ENCODE measurements at places on chromosomes 4 and X.

- DNase-seq: peak; percentile 25
Measured at GRCh38 chr4:187251896-187252295, 528.2 kb upstream of the FAT1 start.

DNA sequence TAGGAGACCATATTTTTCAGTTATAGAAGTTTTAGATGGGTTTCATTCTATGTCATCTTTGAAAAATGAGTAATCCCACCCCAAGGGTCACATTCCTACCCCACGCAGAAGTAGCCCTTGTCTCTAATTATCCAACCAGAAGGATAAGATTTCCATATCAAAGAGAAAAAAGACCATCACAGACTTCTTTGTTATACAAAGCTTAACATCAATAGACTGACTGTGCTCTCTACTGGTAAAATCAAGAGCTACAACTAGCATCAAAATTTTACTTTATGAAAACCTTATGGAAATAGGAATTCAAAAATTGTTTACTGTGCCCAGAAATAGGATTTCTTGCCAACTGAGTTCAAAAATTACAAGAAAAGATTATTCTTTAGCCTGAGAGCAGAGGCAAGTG, 24.9 kb downstream of the TNMD start:
- DNase-seq: peak; percentile 1

DNA sequence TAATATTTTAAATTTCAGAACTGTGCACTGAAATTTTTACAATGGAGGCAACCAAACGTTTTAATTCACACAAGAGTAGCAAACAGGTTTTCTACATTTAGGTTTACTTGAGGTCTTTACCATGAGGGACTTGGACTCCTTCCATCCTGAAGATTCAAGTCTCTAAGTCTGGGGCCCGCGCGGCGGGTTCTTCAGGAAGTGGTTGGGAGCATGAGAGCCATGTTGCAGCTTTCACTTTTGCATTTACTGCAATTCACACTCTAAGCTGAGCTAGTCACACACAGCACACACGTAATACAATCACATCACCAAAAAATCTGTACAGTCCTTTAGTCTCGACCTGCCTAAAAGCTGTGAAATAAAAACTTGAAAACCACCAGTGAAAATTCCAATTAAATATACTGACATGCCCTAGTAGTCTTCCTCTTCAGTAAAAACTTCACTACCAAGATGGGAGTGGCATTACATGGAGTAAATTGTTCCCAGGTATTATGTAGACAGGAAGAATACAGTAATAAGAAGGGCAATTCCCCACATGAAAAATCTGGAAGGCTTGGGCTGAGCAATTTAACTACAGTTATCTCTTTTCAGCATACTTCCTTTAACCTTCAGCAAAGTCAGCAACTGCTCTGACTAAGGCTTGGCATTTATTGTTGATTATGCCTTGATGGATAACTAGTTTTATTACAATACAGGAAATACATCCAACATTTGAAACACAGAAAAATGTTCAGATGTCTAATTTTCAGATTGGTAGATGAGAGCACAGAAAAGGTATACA, 571.1 kb upstream of the DIPK2B start:
- peak; percentile 60 for DNase-seq

DNA sequence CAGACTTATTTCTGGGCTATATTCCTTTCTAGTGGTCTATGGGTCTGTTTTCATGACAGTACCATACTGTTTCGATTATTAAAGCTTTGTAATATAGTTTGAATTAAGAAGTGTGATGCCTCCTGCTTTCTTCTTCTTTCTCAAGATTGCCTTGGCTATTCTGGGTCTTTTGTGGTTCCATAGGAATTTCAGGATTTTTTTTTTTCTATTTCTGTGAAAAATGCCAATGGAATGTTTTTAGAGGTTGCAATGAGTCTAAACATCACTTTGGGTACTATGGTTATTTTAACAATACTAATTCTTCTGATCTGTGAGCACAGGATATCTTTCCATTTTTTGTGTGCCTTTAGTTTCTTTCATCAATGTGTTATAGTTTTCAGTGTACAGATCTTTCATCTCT, 204.3 kb upstream of the HCCS start:
- DNase-seq: no peak

- no peak for DNase-seq
Measured at GRCh38 chr4:6013564-6013963, 4.7 kb downstream of the C4orf50 start.

GRCh38 chr4:180009316-180009715, 2233.9 kb upstream of the TENM3 start:
- no peak for DNase-seq

- no peak for DNase-seq
Measured at GRCh38 chrX:10794203-10794630, 173.8 kb upstream of the MID1 start.

GRCh38 chrX:13579661-13580060, 10.3 kb downstream of the EGFL6 start:
- peak; percentile 1 for DNase-seq

GRCh38 chr4:159516556-159517140, 413.8 kb downstream of the RAPGEF2 start:
- DNase-seq: peak; percentile 63

- DNase-seq: no peak
Measured at GRCh38 chr4:173736840-173737239, 206.8 kb upstream of the HAND2 start.

DNA sequence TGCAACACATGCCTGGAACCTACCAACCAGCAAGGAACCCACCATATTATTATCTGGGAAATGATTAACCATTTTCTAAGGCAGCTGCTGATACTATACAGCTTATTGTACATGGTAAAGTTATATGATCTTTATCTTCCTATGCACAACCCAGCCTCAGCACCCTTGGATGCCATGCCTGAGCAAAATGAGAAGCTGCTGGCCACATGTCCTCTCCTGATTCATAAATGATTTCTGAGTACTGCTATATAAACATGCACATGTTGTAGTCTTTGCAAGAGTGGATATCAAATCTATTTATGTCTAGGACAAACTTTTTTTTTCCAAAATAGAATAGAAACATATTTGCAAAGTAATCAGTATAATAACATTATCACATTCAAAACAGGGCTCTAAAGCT, 1043.6 kb downstream of the CCSER1 start:
- no peak for DNase-seq

DNA sequence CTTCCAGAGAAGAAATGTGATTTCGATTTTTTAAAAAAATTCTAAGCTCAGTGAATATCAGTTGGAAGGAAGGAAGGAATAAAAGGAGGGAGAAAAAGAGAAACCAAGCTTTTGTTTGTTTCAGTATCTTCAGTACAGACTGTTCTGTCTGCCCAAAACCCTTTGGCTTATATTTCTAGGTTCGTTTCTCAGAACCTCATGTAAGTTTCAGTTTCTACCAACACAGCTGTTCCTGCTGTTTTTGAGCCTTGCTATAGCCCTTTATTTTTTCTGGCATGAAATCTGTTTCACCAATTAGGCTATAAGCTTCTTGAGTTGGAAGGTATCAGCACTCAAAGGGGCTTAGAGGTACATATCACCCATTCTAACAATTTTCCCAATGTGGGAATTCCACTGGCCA, 157.9 kb downstream of the GBA3 start:
- DNase-seq: no peak

DNA sequence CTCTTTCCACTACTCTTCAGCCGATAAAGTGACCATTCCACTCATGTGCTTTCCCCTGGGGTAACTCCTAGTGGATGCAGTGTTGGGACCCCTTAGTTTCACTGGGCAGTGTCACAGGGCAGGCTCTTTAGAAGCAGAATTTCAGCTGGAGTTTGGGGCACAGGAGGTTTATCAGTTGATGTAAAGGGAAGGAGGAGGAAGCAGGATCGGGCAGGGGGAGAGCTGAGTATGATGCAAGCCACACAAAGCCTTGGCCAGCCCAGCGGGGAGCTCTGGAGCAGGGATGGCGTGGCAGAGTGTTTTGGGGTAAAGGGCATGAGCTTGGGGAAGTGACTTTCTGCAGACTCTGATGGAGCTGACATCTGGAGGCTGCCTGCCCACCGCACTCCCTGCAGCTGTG, 19.3 kb downstream of the WDR13 start:
- peak; percentile 32 for DNase-seq

GRCh38 chrX:13780868-13781427, 35.9 kb downstream of the GPM6B start:
- DNase-seq: no peak

DNA sequence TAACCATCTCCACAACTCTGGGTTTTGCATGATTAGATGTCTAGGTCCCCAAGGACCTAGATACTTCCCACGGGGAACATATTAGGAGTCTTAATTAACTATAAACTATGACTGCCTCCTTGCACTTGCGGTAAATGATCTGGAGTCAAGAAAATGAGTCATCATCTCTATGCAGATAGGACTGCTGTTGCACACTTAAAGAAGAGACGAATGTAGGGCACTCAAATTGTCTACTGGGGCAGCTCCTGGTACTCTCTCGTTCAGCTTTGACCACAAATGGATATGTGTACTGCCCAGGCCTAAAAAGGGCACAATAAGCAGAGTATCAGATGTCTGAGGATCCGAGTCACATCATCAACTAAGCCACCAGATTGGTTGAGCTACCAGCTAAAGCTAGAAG, 1783.4 kb upstream of the AGA start:
- DNase-seq: no peak

DNA sequence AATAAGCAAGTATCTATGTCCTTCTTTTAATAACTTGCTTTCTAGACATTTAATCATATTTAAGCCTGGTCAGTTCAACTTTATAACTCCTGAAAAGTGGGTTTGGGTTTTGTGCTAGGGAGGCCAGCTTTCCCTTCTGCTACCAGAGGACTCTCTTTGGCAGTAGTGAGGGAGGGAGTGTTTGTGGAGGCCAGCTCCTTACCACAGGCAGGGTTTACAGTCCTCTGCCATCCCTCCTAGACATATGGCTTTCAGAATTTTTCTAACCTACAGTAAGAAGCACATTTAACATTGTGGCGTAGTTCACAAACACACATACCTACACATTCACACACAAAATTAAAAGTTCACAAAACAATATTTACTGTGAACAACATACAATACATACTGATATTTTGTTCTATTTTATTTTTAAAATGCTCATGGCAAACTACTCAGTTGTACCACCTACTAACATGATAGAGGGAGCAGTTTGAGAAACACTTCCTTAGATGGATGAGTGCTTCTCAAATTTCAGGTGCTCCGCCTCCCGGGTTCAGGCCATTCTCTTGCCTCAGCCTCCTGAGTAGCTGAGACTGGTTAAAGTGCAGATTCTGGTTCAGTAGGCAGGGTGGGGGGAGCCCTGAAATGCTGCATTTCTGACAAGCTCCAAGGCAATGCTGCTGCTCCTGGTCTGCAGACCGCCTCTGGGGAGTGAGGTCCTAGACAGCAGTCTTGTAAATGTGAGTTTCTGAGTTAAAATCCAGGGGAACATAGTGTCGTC, 86.7 kb downstream of the PTTG2 start:
- peak; percentile 52 for DNase-seq

- DNase-seq: peak; percentile 10
Measured at GRCh38 chr4:27318740-27319139, 458.1 kb downstream of the STIM2 start.

DNA sequence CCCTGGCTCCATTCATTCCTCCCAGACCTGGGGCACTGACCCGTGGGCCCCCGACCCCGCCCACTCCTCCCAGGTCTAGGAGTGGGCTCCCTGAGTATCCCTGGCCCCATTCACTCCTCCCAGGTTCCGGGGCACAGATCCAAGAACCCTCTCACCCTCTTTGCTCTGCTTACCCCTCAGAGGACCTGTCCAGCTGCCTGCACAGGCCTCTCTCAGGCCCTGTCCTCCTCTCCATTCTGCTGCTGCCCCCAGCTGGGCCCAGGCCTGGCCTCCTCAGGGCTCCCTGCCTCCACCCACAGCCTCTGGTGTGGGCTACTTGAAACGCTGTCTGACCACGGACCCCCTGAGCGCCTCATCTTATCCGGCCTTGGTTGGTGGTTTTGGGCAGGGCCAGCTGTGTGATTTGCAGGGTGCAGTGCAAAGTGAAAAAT, 217.7 kb upstream of the PSAPL1 start:
- DNase-seq: no peak

DNA sequence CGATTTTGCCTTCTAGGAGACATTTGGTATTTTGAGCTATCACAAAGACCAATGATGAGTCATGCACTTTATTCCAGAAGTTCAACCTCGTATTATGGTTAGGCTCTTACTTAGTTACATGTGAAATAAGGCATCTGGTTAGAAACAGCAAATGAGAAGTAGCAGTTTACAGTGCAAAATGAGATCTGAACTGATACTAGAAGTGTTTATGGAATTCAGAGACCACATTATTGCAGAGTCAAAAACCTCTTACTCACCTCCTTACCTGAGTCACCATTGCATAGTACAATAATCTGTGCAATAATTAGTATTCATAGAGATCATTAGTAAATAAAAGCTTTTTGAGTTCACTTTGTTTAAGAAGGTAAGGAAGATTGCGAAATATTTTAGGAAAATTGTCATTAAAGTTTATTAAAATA, 38.7 kb downstream of the SEC24B start:
- DNase-seq: peak; percentile 70

GRCh38 chrX:119374736-119375135, 24.4 kb upstream of the SLC25A43 start:
- DNase-seq: no peak

Data from cardiac fibroblast (primary cell).